ENCODE measurements at places on chromosomes 7 and 10.

DNA sequence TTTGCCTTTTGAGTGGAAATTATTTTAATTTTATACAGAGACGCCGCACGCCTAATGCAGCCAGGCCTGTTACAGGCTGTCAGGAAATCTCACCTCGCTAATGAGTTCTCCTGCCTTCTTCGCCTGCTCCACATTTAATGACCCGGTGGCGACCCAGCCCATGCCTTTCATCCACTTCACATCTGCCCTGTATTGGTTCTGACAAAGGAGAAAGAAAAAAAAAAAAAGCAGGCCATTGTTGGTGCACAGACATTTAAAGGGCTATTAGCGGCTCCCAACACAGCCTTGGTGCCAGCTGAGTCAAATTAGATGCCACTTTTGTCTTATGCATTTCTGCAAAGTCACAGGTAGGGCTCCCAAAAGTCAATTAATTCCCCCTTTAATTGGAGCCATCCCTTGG is 43.3 kb downstream of the NRAP start:
- no peak for DNase-seq

- DNase-seq: no peak
Measured at GRCh38 chr7:15863951-15864625, 177.6 kb upstream of the MEOX2 start.

DNA sequence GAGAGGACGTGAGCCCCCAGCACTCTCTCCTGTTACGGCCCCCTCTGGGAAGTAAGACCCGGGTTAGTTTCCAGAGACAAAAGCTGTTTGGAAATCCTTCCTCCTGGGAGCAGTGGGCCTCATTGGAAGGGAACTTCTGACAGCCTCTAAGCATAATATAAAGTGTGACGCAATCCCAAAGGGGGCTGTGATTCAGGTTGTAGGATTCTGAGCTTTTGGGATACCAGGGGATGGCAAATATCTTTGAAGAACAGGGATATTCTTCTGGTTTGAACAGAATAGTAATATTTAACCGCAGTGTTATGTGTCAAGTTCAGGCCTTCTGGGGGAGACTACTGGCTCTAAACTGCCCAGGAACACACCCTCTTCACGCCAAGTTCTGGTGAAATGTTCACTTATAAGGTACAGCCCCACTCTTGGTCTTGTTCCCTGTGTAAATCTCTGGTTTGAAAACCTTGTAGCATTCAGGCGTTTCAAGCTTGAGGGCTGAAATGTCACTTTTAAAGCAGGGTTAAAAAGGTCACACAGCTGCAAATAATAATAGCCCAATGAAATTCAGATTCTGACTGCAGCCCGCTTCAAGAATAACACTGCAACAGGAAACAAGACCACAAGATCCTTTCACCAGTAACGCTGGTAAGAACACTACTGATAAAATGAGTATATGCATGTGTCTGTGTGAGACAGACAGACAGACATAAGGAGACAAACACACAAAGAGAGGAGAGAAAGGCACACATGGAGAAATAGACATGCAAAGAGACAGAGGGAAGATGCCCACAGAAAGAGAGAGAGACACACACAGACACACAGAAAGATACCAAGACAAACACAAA is 69.0 kb downstream of the CREB5 start:
- no peak for DNase-seq

DNA sequence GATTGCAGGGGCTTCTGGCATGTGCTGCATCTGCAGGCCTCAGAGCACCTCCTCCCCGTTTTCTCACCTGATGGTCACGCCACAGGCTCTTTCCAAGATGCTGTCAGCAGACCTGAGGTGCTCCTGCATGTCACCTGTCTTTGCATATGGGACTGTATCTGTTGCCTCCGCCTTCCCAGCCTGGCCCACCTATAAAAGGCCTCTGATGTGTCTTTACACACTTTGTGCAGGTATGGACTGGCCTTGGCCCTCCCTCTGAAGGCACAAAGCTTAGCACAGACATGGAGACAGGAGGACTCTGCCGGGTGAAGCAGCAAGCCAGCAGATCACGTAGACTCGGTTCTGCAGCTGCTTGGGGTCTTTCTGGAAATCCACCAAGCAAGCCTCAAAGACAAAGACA is 220.9 kb upstream of the PPP2R2D start:
- DNase-seq: no peak

GRCh38 chr7:92466682-92467081 is 11.1 kb downstream of the ERVW-1 start:
- no peak for DNase-seq

GRCh38 chr7:130768854-130769253 is 34.8 kb upstream of the KLF14 start:
- no peak for DNase-seq
